ENCODE measurements at places on chromosomes 13 and 19. TPM values are rescaled to one million over a fixed set of nuclear protein-coding genes. Genes with fewer than 3 reads are reported as not detected.

The MOB3A gene
- 9.9 TPM for total RNA-seq

The WDR87 gene
- not detected for total RNA-seq

The ZNF559 gene
- total RNA-seq, result 1.5 TPM

The METTL21C gene
- total RNA-seq, result 0.19 TPM

The MEDAG gene
- total RNA-seq, result 4.6 TPM

DNA sequence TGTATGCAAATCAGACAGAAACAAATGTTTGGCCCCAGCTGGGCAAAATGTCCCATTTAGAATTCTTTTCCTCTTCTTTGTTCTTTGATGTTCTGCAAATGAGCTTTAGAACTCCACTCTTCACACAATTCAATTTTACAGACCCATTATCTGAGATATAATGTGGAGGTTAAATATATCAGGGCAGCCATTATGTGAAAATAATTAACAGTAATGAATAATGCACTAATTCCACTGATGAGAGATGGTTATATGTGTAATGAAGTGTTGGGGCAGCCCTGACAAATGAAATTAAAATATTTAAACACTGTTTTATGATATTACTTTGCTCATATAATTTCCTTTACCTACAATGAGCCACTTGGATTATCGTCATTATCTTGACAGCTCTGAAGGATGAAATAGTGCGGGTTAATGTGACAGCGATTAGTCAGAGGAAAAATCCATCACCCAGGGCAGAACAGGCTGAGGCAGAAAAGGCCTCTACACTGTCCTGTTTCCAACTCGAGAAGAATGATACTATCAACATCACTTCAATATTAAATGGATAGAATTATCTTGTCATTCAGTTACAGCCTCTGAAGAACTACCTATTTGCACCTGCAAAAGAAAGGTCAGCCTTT is 321.1 kb downstream of the RBM26 start:
- no peaks in the 10 kb centered on the region for H3K36me3 ChIP-seq
- H3K4me1 ChIP-seq, result no peaks in the 10 kb centered on the region
- H3K27ac ChIP-seq, result no peak overlapping the region
- no peak overlapping the region for H3K4me3 ChIP-seq

GRCh38 chr13:57925751-57926150 is 294.2 kb downstream of the PCDH17 start:
- H3K4me3 ChIP-seq, result no peak overlapping the region
- no peaks in the 10 kb centered on the region for H3K27me3 ChIP-seq
- H3K36me3 ChIP-seq, result no peaks in the 10 kb centered on the region
- no peak overlapping the region for H3K27ac ChIP-seq
- DNase-seq, result no peak
- no peaks in the 10 kb centered on the region for H3K4me1 ChIP-seq

GRCh38 chr19:22532388-22533300 is 101.5 kb upstream of the ZNF492 start:
- H3K27ac ChIP-seq, result no peak overlapping the region
- H3K27me3 ChIP-seq, result no peaks in the 10 kb centered on the region
- peak; percentile 66 for DNase-seq
- H3K36me3 ChIP-seq, result no peaks in the 10 kb centered on the region

DNA sequence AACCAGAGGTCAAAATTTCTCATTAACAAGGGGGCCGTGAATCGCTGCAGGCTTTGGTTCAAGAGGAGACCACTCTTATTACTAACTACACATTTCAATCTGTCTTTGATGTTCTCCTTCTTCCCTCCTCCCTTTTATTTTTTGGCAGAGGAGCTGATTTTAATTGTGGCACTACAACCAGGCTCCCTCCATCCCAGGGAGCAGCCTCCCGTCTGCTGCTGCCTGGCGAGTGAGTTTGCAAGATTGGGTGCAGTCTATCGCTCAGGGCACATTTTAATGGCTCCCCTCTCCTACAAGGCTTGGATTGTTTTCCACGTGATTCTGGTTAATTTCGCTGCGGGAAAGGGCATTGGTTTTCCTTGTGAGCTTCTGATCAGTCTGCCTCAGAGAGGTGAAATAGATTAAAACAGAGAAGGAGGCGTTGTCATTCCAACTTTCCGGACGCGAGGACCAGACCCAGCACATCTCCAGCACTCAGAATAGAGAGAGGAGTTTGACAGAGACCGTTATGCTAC is 81.4 kb downstream of the KCTD15 start:
- H3K4me1 ChIP-seq, result no peaks in the 10 kb centered on the region
- H3K27ac ChIP-seq, result no peak overlapping the region
- no peak for DNase-seq
- H3K27me3 ChIP-seq, result no peaks in the 10 kb centered on the region
- H3K36me3 ChIP-seq, result no peaks in the 10 kb centered on the region
- H3K4me3 ChIP-seq, result no peak overlapping the region

- no peaks in the 10 kb centered on the region for H3K27me3 ChIP-seq
- DNase-seq, result no peak
- no peak overlapping the region for H3K27ac ChIP-seq
- peaks cover 11% of the 10 kb centered on the region for H3K4me1 ChIP-seq
- no peak overlapping the region for H3K4me3 ChIP-seq
- no peaks in the 10 kb centered on the region for H3K36me3 ChIP-seq
Measured at GRCh38 chr13:48533961-48534600, 1.2 kb upstream of the RCBTB2 start.

DNA sequence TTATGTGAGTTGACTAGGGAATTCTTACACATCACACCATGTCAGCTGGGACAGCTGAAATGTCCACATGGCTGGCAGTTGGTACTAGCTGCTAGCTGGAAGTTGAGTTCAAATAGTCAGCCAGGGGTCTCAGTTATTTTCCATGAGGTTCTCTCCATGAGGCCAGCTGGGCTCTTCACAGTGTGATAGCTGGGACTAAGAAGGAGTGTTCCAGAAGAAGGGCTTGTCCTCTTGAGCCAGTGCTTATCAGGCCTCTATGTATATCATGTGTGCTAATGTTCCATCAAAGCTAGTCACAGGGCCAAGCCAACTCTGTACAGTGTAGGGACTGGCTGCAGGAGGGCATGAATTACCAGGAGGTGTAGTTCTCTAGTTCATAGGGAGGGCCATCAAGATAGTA is 11.8 kb downstream of the USPL1 start:
- H3K36me3 ChIP-seq, result peaks cover 73% of the 10 kb centered on the region
- no peak overlapping the region for H3K4me3 ChIP-seq
- no peak for DNase-seq
- no peak overlapping the region for H3K27ac ChIP-seq
- H3K4me1 ChIP-seq, result peaks cover 3% of the 10 kb centered on the region

DNA sequence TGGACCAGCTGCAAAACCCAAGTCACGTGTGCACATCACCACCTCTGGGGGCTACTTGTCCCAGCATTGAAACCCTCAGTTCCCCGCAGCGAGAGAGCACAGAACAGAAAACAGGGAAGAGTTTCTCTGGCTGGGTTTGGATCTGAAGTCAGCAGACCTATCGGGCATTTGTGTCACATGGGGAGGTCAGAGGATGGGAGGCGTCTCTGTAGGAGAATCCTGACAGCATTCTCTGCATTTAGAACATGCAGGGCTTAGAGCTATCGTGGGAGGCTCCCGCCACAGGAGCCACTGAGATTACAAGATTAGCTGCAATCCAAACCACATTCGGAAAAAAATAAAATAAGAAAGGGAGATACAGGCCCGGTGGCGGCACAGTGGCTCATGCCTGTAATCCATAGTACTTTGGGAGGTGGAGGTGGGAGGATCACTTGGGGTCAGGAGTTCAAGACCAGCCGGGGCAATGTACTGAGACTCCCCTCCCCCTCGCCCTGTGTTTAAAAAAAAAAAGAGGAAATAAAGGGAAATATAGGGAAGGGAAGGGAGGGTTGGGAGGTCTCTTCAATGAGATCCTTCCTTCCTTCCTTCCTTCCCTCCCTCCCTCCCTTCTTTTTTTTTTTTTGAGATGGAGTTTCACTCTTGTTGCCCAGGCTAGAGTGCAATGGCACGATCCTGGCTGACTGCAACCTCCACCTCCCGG is 2.9 kb upstream of the TLE6 start:
- H3K27me3 ChIP-seq, result no peaks in the 10 kb centered on the region
- H3K4me3 ChIP-seq, result no peak overlapping the region
- peaks cover 17% of the 10 kb centered on the region for H3K4me1 ChIP-seq

DNA sequence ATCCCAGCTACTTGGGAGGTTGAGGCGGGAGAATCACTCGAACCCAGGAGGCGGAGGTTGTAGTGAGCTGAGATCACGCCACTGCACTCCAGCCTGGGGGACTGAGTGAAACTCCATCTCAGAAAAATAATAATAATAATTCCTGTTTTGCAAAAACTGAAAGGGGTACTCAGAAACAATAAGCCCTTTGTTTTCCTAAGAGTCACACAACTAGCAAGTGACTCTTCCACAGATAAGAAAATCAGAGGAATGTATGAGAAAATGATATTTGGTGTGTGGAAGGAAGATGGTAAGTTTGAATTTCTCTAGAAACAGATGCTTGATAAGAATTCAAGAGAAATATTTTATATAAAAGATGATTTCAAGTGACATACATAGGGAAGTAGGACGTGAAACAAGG is 35.1 kb downstream of the SYDE1 start:
- no peaks in the 10 kb centered on the region for H3K36me3 ChIP-seq
- H3K4me3 ChIP-seq, result no peak overlapping the region
- H3K4me1 ChIP-seq, result no peaks in the 10 kb centered on the region
- no peak overlapping the region for H3K27ac ChIP-seq

GRCh38 chr19:14088634-14089411 is 1.7 kb downstream of the SAMD1 start:
- no peaks in the 10 kb centered on the region for H3K36me3 ChIP-seq
- H3K27ac ChIP-seq, result no peak overlapping the region
- H3K27me3 ChIP-seq, result no peaks in the 10 kb centered on the region
- peaks cover 6% of the 10 kb centered on the region for H3K4me1 ChIP-seq
- H3K4me3 ChIP-seq, result peak overlapping the region; percentile 89

DNA sequence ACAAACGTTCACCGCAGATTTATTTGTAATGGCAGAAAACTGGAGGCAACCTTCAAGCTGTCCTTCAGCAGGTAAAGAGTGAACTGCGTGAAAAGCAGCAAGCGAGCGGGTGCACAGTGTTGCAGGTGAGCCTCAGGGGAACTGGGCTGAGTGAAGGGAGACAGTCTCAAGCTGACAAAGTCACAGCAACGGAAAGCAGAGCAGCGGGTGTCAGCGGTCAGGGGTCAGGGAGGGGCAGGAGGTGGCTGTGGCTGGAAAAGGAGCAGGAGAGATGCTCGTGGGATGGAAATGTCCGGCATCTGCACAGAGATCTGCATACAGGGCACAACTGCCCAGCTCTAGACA is 8.5 kb upstream of the RASA3 start:
- H3K4me1 ChIP-seq, result peaks cover 9% of the 10 kb centered on the region
- H3K36me3 ChIP-seq, result no peaks in the 10 kb centered on the region
- no peak for DNase-seq
- H3K4me3 ChIP-seq, result no peak overlapping the region

DNA sequence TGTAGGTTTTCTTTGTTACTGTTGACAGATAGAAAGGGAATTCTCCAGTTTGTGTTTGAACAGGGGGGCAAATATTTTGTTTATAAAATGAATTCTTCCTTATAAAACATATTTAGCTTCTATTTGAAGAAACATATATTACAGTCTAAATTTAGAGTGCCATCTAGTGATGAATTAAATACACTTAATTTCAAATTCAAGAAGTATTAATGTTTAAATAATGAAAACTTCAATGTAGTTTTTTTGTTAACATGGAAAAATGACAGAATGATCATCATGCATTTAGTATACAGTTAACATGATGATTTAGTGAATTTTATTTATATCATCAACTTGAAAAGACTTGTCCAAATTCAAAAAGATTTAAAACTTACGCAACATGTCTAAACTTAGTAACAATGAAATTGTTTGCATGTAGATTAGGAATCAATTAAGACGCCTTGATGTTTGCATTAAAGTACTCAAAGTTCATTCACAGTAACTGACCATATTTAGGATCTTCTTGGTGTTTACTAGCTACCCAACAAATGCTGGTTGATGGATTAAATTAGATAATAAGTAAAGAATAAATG is 765.9 kb upstream of the SLITRK1 start:
- H3K4me3 ChIP-seq, result no peak overlapping the region
- no peak for DNase-seq
- no peaks in the 10 kb centered on the region for H3K36me3 ChIP-seq

DNA sequence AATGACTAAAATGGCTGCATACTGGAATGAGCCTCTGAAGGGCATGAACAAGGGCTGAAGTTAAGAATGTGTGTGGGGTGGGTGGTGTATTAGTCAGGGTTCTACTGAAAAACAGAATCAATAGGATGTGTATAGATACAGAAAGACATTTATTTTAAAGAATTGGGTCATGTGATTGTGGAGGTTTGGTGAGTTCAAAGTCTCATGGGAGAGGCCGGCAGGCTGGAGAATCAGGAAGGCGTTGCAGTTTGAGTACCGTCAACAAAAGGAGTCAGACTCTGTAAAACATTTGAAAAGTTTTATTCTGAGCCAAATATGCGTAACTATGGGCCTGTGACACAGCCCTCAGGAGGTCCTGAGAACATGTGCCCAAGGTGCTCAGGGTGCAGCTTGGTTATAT is 24.5 kb upstream of the CYSLTR2 start:
- H3K27ac ChIP-seq, result no peak overlapping the region
- no peak overlapping the region for H3K4me3 ChIP-seq
- no peaks in the 10 kb centered on the region for H3K4me1 ChIP-seq
- H3K27me3 ChIP-seq, result no peaks in the 10 kb centered on the region
- no peaks in the 10 kb centered on the region for H3K36me3 ChIP-seq

DNA sequence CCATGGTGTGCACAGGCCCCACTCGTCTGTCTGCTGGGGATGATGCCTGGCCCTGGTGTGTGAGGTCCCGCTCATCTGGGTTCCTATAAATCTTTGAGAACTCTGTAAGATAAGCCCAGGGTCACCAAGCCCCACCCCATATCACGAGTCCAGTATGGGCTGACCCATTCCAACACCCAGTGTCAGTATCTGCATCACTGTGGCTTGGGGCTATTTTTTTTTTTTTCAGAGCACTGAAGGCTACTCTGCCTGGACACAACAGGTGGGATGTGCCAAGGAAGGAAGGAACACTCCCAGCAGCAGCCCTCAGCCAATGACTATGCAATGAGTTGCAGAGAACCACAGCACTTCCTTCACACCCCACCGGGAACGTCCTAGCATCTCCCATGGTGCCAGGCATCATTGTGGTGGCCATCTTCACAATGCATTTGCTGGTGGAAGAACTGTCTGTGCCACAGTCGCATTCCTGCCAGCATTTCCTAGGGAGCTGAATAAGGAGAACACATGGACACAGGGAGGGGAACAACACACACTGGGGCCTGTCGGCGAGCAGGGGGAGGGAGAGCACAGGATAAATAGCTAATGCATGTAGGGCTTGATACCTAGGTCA is 83.1 kb upstream of the TSHZ3 start:
- H3K4me3 ChIP-seq, result no peak overlapping the region
- H3K27ac ChIP-seq, result no peak overlapping the region
- H3K36me3 ChIP-seq, result no peaks in the 10 kb centered on the region
- DNase-seq, result no peak
- no peaks in the 10 kb centered on the region for H3K4me1 ChIP-seq

- H3K27ac ChIP-seq, result no peak overlapping the region
- DNase-seq, result no peak
- no peaks in the 10 kb centered on the region for H3K27me3 ChIP-seq
- H3K4me3 ChIP-seq, result no peak overlapping the region
Measured at GRCh38 chr13:105395041-105395440, 1140.4 kb downstream of the EFNB2 start.

Data from psoas muscle (tissue), 8 donors.